ENCODE measurements at places on chromosomes 6 and 20. TPM values are rescaled to one million over a fixed set of nuclear protein-coding genes. Genes with fewer than 3 reads are reported as not detected.

DNA sequence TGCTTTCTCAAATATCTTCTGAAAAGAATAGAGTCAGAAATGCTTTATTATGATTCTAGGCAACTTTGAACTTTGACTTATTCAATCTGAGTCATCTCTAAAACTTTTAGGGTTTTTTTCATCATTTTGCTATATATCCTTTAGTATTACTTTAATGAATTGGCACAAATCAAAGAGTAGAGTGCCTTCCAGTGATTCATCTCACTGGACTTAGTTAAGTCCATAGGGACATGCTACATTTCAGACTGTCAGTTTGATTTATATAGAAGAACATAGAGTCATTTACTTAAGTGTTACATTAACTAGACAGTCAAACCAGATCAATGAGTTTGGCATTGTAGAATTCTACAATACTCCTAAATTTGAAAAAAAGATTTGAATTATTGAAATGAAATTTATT, 1235.7 kb upstream of the MAP3K7 start:
- no peaks in the 10 kb centered on the region for H3K36me3 ChIP-seq
- no peak overlapping the region for H3K27ac ChIP-seq

- H3K36me3 ChIP-seq: no peaks in the 10 kb centered on the region
- H3K4me3 ChIP-seq: no peak overlapping the region
- no peak for DNase-seq
- no peaks in the 10 kb centered on the region for H3K27me3 ChIP-seq
- peaks cover 15% of the 10 kb centered on the region for H3K4me1 ChIP-seq
- no peak overlapping the region for H3K27ac ChIP-seq
Measured at GRCh38 chr6:168052291-168052891, 26.6 kb downstream of the FRMD1 start.

Gene RAET1L
- total RNA-seq: not detected

DNA sequence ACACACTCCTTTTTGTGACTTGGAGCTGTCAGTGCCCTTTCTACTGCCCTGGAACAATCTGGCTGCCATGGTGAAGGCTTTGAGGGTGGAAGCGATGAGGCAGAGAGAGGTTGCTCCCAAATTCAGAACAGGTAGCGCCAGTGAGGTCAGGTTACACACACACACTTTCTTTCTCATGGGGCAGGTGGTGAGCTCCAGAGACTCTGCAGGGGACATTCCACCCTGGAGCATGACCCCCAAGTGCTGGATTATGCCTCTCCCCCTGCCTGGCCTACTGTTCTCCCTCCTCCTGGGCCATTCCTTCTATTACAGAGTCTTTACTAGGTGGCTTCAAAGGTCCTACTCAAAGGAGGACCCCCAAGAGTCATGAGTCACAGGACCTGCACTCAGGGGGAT, 98.0 kb downstream of the EYA2 start:
- no peaks in the 10 kb centered on the region for H3K4me1 ChIP-seq
- H3K4me3 ChIP-seq: no peak overlapping the region
- H3K27ac ChIP-seq: no peak overlapping the region
- no peaks in the 10 kb centered on the region for H3K27me3 ChIP-seq

Gene LRRN4
- not detected for total RNA-seq

- H3K27ac ChIP-seq: no peak overlapping the region
- DNase-seq: no peak
- no peaks in the 10 kb centered on the region for H3K36me3 ChIP-seq
- H3K4me1 ChIP-seq: no peaks in the 10 kb centered on the region
- no peak overlapping the region for H3K4me3 ChIP-seq
Measured at GRCh38 chr6:164569509-164569908, 739.9 kb downstream of the C6orf118 start.

- no peaks in the 10 kb centered on the region for H3K36me3 ChIP-seq
- no peak overlapping the region for H3K27ac ChIP-seq
- DNase-seq: no peak
- no peak overlapping the region for H3K4me3 ChIP-seq
- no peaks in the 10 kb centered on the region for H3K4me1 ChIP-seq
Measured at GRCh38 chr6:130204322-130204721, 18.4 kb downstream of the SAMD3 start.

DNA sequence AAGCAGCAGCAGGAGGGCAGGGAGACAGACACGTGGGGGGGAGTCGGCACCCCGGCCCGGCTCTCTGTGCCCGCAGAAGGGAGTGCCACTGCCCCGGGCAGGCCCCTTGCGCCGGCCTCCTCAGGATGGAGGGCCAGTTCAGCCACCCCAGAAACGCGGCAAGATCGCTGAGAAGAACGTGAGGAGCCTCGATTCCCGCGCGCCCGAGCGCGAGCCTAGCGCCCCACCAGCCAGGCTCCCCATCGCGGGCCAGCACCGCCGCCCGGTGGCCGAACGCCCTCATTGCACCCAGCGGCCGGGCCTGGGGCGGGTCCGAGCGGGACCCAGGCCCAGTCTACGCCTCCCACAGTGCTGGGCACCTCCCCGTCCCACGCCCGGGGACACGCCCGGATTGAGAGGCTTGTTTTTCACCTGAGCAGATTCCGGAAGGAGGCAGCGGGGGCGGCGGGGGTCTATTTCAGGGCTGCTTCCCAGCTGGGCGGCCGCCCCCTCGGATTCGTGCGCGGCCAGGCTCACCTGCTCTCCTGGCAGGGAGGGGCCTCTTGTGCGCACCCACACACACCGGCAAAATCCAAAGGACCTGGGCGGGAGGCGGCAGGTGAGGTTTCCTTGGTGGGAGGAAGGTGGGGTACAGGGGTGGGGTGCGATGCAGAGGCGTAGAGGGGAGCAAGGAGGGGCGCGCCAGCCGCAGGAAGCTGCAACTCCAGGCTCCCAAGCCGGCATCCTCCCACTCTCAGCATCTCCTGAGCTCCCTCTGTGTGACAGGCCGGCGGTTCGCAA, 9.0 kb upstream of the GRM4 start:
- peak; percentile 48 for DNase-seq
- H3K27ac ChIP-seq: no peak overlapping the region
- H3K36me3 ChIP-seq: no peaks in the 10 kb centered on the region

Gene COL9A1
- total RNA-seq: not detected

- peaks cover 6% of the 10 kb centered on the region for H3K4me1 ChIP-seq
- H3K36me3 ChIP-seq: no peaks in the 10 kb centered on the region
- H3K27me3 ChIP-seq: no peaks in the 10 kb centered on the region
- no peak for DNase-seq
- H3K4me3 ChIP-seq: no peak overlapping the region
Measured at GRCh38 chr6:164924674-164925073, 384.7 kb downstream of the C6orf118 start.

DNA sequence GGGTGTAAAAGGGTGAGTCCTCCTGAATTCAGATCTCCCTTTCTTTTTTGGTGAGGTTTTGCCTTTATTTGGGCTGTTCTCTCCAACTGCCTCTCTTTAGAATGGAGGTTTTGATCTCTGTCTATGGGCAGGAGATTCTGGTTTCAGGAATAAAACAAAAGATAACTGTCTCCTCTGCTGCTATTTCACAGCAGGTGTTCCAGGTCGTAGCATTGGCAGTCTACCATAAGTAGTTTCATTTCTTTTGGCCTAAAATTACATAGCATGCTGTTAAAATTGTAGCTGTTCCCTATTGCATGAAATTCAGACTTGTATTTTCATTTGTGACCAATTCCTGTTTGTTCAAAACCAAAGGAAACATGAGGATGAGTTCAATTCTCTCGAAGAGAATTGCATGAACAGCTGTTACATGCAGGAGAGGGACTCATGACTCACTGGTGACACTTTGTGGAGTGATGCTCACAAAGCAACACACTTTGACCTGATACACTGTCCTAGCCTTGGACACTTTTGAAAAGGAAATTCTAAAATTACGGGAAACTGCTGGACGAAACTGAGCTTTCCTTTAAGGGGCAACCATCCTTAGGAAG, 76.8 kb upstream of the SIRPG start:
- H3K27me3 ChIP-seq: peaks cover 8% of the 10 kb centered on the region
- H3K27ac ChIP-seq: no peak overlapping the region
- no peaks in the 10 kb centered on the region for H3K36me3 ChIP-seq
- no peak for DNase-seq
- no peak overlapping the region for H3K4me3 ChIP-seq
- H3K4me1 ChIP-seq: no peaks in the 10 kb centered on the region

Gene PGC
- total RNA-seq: not detected

DNA sequence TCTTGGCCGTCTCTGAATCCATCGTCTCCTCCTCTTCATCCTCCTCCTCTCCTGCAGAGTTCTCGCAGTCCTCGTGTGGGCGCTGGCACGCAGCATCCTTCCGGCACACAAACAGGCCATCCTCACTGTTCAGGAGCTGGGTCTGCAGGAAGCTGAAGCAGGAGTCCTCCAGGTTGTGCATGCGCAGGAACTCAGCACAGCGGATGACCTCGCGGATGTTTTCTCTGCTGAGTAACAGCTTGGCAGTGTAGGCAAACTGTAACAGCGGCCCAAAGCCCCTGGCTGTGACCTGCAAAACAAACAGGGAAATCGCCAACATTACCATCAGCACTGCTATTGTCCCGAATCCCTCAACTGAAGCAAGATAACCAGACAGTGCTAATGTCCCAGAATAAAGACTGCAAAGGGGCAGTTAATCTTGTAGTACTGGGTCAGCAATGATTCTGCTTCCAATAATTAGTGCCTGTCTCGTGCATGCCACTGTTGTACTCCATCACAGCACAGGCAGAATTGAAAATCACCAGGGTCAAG, 57.4 kb downstream of the GJA10 start:
- no peak overlapping the region for H3K27ac ChIP-seq
- no peak overlapping the region for H3K4me3 ChIP-seq
- no peaks in the 10 kb centered on the region for H3K27me3 ChIP-seq
- no peak for DNase-seq

Gene TGM2
- total RNA-seq: 38.0 TPM

DNA sequence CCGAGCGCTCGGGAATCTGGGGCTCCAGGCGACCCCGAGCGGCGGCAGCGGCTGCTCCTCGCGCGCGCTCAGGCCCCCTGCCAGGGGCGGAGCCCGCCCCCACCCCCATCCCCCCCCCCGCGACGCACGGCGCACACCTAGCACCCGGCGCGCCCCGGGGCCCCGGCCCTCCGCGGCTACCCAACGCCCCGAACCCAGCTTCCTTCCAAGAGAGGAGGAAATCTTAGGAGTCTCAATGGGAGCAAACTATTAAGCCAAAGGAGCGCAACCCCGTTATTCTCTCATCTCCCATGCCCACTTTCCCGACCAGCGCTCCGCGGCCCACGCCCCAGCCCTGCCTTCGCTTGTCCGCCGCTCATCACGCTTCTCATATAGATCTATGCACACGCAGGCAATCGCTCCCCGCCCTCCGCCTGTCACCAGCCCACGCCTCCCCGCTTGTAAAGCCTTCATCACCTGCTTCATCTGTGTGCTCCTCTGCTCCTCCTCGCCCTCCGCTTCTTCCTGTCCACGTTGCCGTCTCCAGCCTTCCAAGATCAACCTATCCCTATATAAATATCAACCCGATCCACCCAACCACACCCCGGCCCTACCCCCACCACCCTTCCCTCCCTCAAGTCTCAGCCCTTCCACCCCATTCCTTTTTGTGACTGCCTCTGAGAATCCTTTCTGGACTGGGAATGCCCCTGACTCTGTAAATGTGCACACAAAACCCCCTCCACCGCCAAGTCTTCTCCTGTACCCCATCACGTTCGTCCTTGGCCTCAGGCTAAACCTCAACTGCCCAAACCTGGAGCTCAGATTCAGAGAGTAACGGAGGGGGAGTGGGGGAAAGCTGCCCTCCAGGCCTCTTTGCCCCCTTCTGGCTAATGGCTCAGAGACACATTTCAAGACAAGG, at the start of gene DLK2:
TSS of gene DLK2 (minus strand) at position 18 of the 898 bp plus-strand sequence. CDS start 723 bp downstream, outside the sequence.
- peaks cover 51% of the 10 kb centered on the region for H3K27me3 ChIP-seq
- H3K4me3 ChIP-seq: peak within 1 kb of the TSS; percentile 63
- H3K4me1 ChIP-seq: peaks cover 4% of the 10 kb centered on the region
- no peak within 1 kb of the TSS for H3K27ac ChIP-seq
- H3K36me3 ChIP-seq: peaks cover 22% of the 10 kb centered on the region

- no peaks in the 10 kb centered on the region for H3K27me3 ChIP-seq
- no peaks in the 10 kb centered on the region for H3K4me1 ChIP-seq
- DNase-seq: no peak
Measured at GRCh38 chr6:132929141-132929540, 114.8 kb downstream of the RPS12 start.

DNA sequence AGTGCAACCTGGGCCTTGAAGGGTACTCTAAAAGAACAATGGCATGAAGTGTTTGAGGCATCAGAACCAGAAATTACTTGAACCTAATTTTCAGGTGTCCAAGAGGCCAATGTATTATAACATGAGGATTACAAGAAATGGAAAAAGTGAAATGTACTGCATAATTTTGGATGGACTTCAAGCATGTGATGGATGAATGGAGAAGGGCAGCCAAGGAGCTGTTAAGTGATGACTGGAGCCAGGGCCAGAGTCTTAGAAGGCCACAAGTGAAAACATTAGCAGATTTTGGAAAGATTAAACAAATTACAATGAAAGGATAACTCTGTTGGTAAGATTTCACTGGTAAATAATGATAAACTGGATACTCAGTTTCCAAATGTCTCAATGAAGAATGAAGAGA, 738.2 kb downstream of the CD109 start:
- H3K36me3 ChIP-seq: no peaks in the 10 kb centered on the region
- H3K27ac ChIP-seq: no peak overlapping the region
- no peak for DNase-seq
- H3K4me1 ChIP-seq: no peaks in the 10 kb centered on the region
- H3K4me3 ChIP-seq: no peak overlapping the region

DNA sequence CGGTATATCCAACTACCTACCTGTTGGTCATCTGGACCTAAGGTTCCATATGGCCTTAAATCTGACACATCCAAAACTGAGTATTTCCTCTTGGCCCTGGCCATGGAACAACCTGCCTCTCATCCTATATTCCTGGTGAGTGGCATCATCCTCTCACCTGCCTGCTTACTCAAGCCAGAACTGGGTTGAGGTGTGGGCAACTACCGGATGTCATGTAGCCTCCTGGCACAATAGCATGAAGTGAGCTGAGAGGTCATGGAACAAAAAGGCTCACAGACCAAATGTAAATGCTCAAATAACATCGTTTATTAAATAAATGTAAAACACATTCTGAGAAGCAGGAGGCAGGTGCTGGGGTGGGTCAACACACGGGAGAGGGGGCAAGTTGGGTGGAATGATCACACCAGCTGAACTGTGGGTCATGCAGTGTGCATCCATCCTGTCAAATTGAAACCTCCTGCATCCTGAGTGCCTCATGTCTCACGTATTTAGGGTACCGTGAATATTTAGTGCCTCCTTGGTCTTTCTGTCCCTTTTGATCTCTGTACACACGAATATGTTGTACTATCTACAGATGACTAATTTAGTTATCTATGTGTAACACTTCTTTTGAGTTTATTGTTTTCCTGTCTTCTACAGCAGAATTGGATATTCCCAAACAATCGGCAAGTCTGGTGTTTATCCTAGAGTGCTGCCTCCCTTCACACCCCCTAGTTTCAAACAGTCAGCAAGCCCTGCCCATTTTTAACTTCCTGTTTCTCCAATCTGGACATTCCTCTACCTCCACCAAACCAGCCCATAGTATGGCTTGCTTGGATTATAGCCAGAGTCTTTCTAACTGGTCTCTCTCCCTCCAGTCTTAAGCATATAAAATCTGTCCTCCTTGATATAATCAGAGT, 7.9 kb upstream of the POU5F1 start:
- H3K27ac ChIP-seq: no peak overlapping the region
- DNase-seq: no peak
- no peaks in the 10 kb centered on the region for H3K36me3 ChIP-seq
- H3K27me3 ChIP-seq: no peaks in the 10 kb centered on the region
- H3K4me3 ChIP-seq: no peak overlapping the region

Data from psoas muscle (tissue), 8 donors.